ENCODE measurements at places on chromosomes 3 and 15.

GRCh38 chr3:58799271-58799670 lies 132.7 kb upstream of the FAM3D start:
- no peak for DNase-seq

DNA sequence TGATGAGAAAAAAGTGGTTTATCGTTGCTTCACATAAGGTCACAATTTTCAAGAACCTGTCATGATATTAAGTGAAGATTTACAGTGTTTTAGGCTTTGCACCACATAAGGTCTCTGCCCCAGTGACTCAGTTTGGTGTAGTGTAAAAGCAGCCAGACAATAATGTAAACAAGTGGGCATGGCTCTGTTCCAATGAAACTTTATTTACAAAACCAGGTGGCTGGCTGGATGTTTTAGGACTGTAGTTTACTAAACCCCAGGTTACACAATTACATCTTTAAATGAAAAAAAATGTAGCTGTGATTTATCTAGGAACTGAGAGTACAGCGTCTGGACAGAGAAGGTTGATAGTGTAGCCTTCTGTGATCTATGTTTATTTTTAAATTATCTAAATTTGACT lies 9.7 kb upstream of the FBXL22 start:
- DNase-seq, result no peak

DNA sequence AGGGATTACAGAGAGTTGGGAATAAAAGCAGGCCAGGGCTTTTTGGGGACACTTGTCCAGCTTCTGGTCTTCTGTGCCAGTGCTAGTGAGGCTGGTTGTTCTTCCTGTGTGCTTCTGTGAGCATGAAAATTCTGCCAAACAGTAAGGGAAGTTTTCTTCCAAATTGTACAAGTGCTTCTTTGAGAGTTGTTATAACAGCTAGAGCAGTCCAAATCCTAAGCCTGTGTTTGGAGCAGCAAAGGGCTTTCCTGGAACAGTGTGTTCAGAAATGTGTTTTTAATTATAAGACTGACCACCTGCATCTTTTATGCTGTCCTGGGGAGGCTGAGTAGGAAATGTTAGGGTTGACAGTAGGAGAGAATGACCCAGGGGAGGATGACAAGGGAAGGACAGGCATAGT lies 223.0 kb upstream of the P2RY1 start:
- DNase-seq, result no peak

- DNase-seq, result no peak
These were observed 19.1 kb downstream of the FAM81A start for GRCh38 chr15:59457103-59457502.

DNA sequence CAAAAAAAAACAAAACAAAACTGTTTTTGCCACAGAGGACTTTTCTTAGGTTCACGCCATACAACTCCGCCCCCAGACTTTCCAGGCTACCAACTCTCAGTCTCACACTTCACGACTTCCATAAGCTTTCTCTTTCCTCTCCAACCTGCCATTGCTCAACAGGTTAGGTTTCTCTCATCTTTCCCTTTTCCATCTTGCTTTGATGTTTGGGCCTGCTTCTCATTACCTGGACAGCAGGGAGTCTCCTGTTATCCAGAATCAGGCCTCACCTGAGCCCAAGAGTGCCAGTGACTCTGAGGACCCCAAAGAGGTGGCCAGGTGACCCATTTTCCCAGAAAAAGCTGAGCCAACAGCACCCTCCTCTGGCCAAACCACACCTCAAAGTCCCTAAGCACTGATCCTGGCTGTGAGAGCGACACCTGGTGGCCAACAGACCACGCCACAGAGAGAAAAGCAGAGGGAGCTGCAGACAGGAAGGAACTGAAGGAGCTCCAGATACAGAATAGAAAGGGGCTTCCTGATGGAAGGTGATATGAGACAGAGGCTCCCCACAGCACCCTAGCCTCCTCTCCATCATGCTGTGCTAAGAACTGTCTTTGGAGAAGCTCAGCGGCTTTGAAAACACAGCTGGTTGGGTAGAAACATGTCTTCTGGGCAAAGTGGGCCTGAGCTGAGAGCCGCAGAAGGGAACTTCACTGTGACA lies 4.0 kb downstream of the CCDC51 start:
- DNase-seq, result peak; percentile 85

DNA sequence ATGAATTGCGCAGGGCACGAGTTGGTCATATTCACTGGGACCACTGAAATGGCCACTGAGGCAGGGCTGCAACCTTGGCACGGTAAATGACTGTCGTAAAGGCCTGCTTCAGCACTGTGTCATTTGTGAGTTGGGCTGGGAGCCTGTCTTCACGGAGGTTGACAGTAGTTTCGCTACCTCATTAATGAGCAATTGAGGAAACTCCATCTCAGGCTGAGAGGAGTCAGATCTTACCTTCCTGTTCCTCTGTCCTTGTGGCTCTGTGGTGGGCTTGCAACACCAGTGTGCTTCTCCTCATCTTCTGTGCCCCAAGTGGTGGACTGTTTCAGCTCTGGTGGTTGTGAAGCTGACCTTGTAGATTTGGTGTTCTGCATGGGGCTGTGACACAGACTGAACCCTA lies 80.1 kb upstream of the EIF1B start:
- DNase-seq, result peak; percentile 59

DNA sequence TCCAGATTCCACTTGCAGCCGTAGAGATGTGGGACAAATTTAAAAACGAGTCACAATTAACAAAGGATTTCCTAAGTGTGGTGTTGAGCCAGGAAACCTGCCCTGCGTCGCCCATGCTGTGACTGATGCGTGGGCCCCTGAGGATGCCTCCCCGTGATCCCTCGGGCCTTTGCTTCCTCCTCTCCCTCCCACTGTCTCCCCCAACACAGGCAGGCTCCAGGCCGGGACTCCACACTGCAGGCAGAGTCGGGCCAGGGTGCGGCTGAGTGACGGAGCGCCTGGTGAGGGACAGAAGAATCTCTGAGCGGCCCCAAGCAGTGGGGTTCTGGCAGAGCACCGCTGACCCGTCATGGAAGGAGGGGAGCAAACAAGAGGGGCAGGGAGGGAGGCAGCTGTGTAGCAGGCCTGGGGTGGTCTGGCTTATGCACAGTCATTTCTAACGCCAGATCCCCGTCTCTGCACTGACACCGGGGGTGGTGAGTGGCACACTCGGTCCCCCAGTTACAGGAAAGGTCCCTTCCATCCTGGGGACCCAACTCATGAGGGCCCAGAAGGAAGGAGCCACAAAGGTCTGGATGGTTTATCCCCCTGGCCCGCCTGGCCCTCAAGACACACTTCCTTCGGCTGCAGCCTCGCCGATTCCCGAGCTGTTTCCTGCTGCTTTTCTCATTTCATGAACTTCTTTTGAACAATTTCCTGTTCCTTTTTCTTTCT lies 91.0 kb downstream of the XXYLT1 start:
- peak; percentile 52 for DNase-seq

- DNase-seq, result no peak
These were observed 134.0 kb downstream of the TPRA1 start for GRCh38 chr3:127456471-127457093.

Data from NB4 (cell line).